Endothelial cell of coronary artery (primary cell): ENCODE measurements at places on chromosomes 5 and 9. TPM values are rescaled to one million over a fixed set of nuclear protein-coding genes. Genes with fewer than 3 reads are reported as not detected.

The PDGFRB gene
- total RNA-seq, result 0.63 and 3.1 TPM in 2 replicates

The OR1K1 gene
- total RNA-seq, result not detected in 2 replicates

The UGT3A2 gene
- total RNA-seq, result not detected in 2 replicates

The RETREG1 gene
- 0.18 and 0.28 TPM in 2 replicates for total RNA-seq

The INSL6 gene
- not detected in 2 replicates for total RNA-seq
